ENCODE measurements at places on chromosomes 2 and 18.

GRCh38 chr18:42730272-42730671 lies 385.2 kb downstream of the RIT2 start:
- DNase-seq: no peak

DNA sequence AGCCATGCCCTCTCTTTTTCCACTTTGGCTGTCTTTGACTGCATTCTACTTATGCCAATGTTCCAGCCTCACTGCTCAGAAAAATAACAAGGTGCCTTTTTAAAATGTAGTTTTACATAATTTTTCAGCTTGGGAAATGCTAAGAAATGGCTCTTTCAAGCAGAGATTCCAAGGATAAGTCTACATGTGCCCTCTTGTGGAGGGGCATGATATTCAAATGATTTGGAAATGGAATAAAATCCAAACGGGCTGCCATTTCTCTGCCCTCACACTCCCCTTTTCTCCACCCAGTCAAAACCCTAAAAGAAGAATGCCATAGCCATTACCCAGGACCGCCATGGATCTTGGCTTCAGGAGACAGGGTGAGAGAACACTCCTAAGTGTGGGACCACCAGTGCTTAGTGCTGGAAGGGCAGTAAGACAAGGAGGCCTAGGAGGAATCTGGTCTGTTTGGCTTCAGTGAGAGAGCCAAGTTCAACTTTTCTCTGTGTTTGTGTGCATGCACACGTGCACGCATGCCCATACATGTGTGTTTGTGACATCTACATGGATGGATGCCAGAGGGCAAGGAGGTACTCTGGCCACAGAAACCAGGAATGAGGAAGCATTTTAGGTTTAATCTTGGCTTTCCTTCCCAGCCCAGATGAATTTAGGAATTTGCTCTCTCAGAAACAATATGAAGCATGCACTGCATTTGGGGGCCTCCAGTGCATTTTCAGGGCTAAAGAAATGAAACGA lies 174.0 kb upstream of the SLC14A2 start:
- no peak for DNase-seq

- peak; percentile 6 for DNase-seq
Observed at GRCh38 chr2:63194175-63194574, 143.5 kb downstream of the OTX1 start.

GRCh38 chr2:173161040-173161439 lies 85.4 kb downstream of the MAP3K20 start:
- no peak for DNase-seq

DNA sequence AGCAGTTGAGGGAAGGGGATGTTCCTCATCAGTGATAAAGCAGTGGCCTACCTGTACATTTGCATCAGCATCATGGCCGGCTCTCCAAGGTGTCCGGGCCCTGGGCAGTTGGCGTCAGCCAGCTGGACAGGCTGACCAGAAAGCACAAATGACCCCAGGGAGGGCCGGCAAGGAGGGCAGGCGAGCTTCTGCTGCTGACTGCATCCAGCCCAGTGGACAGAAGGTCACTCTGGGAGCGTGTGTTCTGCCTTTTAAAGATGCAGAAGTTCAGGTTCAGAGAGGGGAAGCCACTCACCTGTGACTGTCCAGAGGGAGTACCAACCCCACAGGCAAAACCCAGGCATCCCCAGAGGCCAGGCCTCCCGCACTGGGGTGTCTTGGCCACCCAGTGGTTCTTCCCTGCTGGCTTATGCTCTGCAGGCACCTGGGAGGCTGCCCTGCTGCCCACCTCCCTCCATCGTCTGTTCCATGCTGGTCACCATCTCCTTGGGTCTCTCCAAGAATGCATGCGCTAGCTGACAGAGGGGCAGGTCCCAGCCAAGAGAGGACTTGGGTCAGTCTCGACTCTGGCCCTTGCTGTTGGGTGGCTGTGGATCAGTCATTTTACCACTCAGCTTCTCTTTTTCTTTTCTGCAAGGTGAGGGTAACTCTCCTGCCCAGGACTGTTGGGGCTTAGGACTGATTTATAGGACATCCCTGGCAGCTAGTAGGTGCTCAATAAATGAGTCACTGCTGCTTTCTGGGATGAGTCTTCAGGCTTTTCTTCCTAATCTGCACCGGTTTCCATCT lies 89.9 kb downstream of the INHBB start:
- no peak for DNase-seq

- DNase-seq: no peak
Observed at GRCh38 chr18:76445275-76445674, 49.8 kb downstream of the ZNF516 start.

DNA sequence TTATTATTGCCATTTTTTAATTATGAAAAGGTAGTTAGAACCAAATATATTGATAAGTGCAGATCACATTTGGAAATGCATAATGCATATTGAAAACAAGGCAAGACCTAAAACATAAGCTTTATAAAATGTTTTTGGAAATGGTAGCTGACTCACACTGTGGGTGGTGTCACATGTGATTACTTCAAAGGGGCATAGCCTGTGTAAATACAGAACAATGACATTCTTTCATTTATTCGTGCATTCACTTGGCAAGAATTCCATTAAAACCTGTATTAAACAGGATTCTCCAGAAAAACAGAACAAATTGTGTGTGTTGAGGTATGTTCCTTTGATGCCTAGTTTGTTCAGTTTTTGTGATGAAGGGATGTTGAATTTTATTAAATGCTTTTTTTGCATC lies 427.3 kb upstream of the ST6GAL2 start:
- no peak for DNase-seq
